Pancreas (tissue), 10 donors: ENCODE measurements at places on chromosomes 1 and 21. TPM values are rescaled to one million over a fixed set of nuclear protein-coding genes. Genes with fewer than 3 reads are reported as not detected.

The SPATA17 gene
- total RNA-seq, result 1.0 TPM

The ZNF697 gene
- total RNA-seq, result 3.2 TPM

The SFPQ gene
- total RNA-seq, result 87.8 TPM

DNA sequence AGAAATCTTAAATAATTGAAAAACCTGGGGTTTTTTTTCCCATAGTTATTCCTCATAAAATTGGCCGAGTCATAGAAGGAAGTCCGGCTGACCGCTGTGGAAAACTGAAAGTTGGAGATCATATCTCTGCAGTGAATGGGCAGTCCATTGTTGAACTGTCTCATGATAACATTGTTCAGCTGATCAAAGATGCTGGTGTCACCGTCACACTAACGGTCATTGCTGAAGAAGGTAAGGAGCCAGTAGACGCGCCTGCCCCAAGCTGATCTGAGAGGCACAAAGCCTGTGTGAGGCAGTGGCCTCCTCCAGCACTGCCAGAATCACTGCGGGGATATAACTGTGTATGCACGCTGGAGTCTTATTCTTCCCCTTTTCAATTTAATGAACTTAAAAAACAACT lies 100.3 kb downstream of the PHTF1 start:
- no peak for DNase-seq

GRCh38 chr1:116323491-116323890 lies 49.6 kb upstream of the ATP1A1 start:
- DNase-seq, result no peak

DNA sequence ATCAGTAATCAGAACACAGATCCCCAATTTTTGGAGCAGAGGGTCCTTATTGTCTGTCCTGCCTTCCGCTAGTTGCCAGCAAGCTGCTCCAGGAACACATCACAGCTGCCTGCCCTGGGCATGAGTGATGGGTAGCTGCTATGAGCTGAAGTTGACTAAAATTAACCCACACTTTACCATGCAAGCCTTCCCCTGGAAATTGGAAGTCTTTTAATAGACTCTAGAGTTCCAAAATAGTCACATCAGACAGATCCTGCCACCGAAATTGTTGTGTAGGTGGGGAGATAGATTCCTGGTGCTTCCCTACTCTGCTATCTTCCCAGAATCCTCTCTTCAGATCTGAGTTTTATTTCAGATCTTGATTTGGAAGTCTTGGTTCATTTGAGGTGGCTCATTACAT lies 63.1 kb upstream of the GCLM start:
- DNase-seq, result no peak

GRCh38 chr1:207649210-207649753 lies 4.3 kb downstream of the CR1L start:
- DNase-seq, result no peak

DNA sequence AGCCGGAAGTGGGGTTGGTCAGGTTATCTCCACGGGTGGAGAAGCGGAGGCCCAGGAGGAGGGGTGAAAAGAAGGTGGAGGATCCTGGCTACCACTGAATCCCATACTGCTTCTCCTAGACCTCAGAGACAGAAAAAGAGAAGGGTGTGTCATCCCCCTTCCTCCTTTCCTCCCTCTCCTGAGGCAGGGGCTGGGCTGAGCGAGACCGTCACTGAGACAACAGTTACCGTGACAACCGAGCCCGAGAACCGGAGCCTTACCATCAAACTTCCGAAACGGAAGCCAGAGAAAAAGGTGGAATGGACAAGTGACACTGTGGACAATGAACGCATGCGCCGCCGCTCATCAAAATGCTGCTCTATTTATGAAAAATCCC lies 42.1 kb upstream of the NBPF3 start:
- no peak for DNase-seq

DNA sequence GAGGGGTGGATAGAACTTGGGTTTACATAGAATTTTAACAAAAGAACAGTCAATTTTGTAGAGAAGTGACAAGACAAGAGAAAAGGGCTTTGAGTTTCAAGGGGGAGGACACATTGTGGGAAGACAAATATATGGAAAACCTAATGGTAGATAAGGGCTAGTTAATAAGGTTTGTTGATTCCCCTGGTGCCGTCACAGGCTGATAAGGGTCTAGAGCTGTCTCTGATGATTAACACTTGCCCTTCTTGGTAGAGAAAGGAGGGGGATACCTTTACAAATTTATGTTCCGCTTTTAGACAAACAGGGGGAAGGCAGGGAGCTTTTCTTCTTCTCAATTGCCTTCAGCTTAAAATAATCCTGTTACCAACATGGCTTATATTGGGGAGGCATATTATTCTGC lies 124.3 kb downstream of the ETS2 start:
- no peak for DNase-seq

GRCh38 chr1:223486366-223486765 lies 93.2 kb downstream of the CCDC185 start:
- no peak for DNase-seq

DNA sequence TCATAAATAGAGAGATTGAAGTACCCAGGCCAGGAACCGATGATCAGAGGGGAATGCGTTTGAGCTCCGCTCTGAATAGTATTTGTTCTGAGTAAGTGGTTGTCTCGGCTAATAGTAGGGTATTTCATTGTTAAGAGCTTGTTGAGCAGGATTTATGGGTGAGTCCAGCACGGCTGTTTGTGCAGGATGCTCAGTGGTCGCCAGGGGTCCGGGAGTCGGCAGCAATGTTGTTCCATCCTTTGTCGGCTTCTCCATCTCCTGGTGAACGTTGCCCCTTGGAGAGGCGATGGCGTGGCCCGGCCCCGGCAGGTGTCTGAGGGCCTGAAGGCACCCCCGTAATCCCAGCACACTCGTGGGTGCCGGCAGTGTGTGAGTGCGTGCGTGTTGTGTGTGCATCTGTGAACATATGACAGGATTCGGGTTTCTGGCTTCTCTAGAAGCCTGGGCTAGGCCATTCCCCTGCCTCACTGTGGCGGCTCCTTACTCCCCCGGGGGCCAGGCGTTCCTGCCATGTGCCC lies 160.8 kb upstream of the ARHGEF16 start:
- DNase-seq, result no peak

- no peak for DNase-seq
Measured at GRCh38 chr1:110535985-110536384, 17.0 kb upstream of the KCNA10 start.

- no peak for DNase-seq
Measured at GRCh38 chr1:46575300-46575699, 23.9 kb upstream of the KNCN start.

DNA sequence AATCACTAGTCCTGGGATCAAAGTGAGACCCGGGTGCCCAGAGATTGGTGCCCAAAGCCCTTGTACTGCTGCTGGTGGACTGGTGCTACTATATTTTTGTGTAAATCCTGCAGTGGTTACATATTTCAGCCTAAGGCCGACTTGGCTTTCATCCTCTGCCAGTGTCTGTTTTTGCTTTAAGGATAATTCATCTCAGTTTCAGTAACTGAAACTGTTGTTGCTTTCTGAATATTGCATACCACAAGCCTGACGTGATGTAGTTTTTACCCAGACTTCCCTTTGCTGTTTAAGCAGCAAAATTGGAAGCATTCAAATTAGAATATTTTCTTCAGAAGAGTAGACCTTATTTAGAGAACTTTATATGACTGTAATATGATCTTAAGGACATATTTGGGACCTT lies 341.8 kb downstream of the RYR2 start:
- DNase-seq, result no peak

- no peak for DNase-seq
Measured at GRCh38 chr1:178283409-178283808, 189.5 kb downstream of the RASAL2 start.

- DNase-seq, result no peak
Measured at GRCh38 chr1:184418652-184419349, 32.0 kb downstream of the C1orf21 start.

GRCh38 chr1:69985901-69986439 lies 219.4 kb downstream of the LRRC40 start:
- DNase-seq, result no peak

- DNase-seq, result no peak
Measured at GRCh38 chr1:69551476-69552324, 16.0 kb upstream of the LRRC7 start.

- DNase-seq, result peak; percentile 80
Measured at GRCh38 chr1:244047621-244048255, 3.3 kb upstream of the ZBTB18 start.

- no peak for DNase-seq
Measured at GRCh38 chr1:85599076-85599491, 18.5 kb downstream of the CCN1 start.

GRCh38 chr1:2840036-2840809 lies 38.7 kb upstream of the TTC34 start:
- no peak for DNase-seq

- no peak for DNase-seq
Measured at GRCh38 chr1:47663286-47663685, 225.4 kb downstream of the FOXD2 start.

GRCh38 chr21:43608225-43608624 lies 51.1 kb downstream of the HSF2BP start:
- DNase-seq, result no peak

- no peak for DNase-seq
Measured at GRCh38 chr1:205532026-205532898, 27.8 kb downstream of the CDK18 start.

GRCh38 chr1:109466452-109467300 lies at the start of gene SYPL2:
Gene SYPL2, plus strand, starts transcription at chr1:109466546. Its CDS starts 298 bp downstream, at chr1:109466844.
- peak; percentile 84 for DNase-seq

- DNase-seq, result no peak
Measured at GRCh38 chr1:27795601-27796000, 22.6 kb downstream of the STX12 start.

DNA sequence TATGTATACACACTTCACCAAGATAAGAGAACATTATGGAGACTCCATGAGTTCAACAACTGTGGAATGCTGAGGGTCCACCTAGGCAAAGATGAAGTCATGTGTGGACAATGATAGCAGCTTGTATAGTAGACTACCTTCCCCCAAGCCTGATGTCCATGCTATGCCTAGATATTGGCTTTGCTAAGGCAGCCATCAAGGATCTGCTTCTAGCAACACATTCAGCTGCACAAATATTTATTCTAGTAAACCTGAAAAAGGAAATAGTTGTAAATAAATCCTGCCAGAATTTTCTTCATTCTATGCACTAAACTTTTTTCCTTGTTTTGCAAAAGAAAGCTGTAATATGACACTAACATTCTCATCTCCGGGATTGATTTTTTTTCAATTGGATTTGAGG lies 7.0 kb upstream of the LPAR3 start:
- DNase-seq, result no peak

- no peak for DNase-seq
Measured at GRCh38 chr1:211349741-211350140, 23.1 kb downstream of the TRAF5 start.
